ENCODE measurements at places on chromosomes 2 and 18.

- DNase-seq: peak; percentile 83
Observed at GRCh38 chr2:215728504-215729065, 284.8 kb downstream of the MREG start.

GRCh38 chr2:238254095-238254723 is 14.4 kb upstream of the HES6 start:
- no peak for DNase-seq

DNA sequence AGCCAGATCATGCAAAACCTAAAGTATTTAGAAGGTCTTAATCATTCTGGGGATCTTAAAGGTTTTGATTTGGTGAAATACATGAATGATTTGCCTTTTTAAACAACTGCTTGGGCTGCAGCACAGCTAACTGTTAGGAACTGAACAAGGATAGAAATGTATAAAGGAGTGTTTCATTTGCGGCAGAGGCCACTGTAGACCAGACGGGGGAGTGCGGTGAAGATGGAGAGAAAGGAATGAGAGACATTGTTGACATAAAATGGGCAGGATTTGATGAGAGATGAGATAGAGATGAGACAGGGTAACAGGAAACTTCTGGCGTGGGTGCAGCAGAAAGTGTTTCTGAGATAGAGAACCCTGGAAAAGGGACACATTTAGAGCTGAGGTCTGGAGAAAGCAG is 308.1 kb downstream of the TMX3 start:
- DNase-seq: no peak

DNA sequence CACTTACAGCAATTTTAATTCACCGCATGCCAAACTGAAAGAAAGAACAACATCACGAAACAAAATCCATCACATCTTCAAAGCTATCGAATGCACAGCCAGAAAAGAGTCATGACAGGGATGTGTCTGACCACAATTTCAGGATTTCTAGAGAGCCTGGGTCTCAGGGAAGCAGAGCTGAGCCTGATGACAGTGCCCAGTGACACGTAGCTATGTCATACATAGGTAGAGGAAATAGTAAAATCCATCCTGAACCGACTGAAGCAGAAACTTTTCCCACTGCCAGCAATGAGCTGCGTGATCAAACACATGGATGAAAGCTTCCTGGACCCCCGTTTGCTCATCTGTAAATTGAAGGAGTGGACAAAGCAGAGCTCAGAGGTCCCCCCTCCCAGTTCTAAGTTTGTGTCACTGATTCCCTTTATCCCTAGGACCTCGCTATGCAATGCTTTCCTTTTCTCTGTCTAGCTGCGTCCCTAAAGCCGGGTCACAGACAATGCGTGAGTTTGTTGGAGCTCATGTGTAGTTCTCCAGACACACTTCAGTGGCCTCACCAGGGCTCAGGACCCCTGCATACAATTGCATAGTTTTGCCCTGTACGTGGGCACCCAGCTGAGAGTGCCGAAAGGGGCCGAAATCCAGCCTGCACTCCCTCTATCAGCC is 37.6 kb downstream of the CCBE1 start:
- DNase-seq: no peak

- no peak for DNase-seq
Observed at GRCh38 chr2:179646862-179647587, 214.4 kb downstream of the ZNF385B start.

DNA sequence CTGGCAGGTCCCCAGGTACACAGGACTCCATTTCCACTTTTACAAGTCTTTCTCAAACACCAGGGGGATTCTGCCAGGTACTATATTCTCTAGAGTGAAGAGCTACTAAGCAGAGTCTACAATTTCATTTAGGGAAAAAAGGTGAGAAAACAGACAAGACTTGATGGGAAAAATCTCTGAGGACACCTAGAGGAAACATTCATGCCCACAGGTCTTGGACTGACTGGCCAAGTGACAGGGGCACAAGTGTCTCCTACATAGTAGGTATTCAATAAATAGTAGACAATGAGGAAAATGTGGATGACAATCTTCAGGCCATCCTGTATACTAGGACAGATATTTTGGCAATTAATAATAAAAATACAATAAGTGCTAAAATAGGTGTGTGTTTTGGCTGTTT is 228.6 kb downstream of the CLIP4 start:
- DNase-seq: no peak

- DNase-seq: no peak
Observed at GRCh38 chr18:74518456-74519295, 15.6 kb upstream of the CNDP1 start.

GRCh38 chr2:49369101-49369500 is 214.8 kb upstream of the FSHR start:
- no peak for DNase-seq

DNA sequence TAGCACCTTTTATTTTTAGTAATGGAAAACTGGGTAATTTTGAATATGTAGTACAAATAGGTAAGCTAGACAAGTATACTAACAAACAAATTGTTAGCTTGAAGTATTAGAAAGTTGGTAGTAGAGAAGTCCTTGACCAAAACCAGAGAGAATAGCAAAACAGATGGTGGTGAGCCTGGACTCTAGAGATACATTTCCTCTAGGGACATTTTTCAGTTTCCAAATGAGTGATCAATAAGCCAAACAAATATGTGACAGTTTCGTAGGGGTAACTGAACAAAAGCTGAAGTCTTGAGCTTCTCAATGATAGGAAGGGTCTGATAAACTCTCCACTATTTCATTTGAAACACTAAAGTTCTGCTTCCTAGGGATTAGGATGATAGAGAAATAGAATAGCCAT is 692.0 kb upstream of the FAM98A start:
- no peak for DNase-seq

DNA sequence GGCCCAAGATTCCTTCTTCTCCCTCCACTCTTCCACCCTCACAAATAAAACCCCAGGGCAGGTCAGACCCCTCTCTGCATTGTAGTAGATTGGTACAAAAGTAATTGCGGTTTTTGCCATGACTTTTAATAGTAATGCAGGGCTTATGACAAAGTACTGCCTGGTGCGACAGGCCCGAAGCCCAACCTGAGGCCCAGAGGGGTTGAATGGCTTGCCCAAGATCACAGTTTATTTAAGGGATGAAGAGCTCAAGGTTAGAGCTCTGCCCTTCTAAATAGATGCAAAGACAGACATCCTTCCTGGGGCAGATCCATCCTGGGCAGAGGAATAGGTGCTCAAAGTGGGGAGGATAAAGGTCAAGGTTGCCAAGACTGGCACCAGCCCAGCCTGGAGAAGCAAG is 899 bp upstream of the PSTPIP2 start:
- no peak for DNase-seq
